Umbilical cord (tissue), 2 donors: ENCODE measurements at places on chromosomes 3 and 15. TPM values are rescaled to one million over a fixed set of nuclear protein-coding genes. Genes with fewer than 3 reads are reported as not detected.

UROC1 gene
- total RNA-seq: 0.48 TPM

CCDC80 gene
- total RNA-seq: 102 TPM

GRCh38 chr3:119639494-119640350 lies 20.7 kb downstream of the POPDC2 start:
- no peak for DNase-seq

DNA sequence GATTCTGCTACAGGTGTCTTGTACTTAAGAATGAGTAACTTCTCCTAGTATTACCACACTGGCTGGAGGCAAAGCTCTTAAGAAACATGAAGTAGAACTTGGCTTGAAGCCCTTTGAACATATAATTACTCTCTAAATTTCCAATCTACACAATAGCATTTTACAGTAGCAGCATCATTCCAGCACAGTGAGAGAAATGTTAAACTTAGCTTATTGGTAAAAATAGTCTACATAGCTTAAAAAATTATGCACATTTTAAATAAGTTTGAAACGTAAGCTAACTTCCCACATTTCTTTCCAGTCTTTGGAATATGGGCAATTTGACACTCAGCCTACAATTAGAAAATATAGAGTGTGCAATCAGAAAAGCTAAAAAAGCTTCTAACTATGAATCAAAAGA lies 32.8 kb upstream of the TOP2B start:
- no peak for DNase-seq

SRGAP3 gene
- total RNA-seq: 10.4 TPM

TMCO5A gene
- 5.3 TPM for total RNA-seq

SLTM gene
- total RNA-seq: 66.7 TPM

TICRR gene
- total RNA-seq: 1.2 TPM

- DNase-seq: no peak
These were observed 189.1 kb upstream of the PDZRN3 start for GRCh38 chr3:73813692-73814292.

DNA sequence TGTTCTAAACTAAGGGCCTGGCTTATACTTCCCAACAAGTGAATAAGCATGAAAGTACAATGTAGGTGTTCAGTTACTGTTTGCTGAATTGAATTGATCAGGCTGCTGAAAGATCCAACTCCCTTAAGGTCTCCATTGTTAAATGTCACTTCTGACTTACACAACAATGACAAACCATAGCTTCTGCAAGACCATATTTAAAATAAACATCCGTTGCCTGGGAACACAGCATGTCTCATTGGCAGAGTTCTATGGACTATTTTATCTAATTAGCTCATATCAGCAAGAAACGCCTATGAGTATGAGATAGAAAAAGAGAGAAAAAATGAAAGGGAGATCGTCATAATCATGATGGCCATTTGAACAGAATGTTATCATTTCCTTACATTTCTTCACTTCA lies 605.4 kb downstream of the FGF12 start:
- no peak for DNase-seq

DNA sequence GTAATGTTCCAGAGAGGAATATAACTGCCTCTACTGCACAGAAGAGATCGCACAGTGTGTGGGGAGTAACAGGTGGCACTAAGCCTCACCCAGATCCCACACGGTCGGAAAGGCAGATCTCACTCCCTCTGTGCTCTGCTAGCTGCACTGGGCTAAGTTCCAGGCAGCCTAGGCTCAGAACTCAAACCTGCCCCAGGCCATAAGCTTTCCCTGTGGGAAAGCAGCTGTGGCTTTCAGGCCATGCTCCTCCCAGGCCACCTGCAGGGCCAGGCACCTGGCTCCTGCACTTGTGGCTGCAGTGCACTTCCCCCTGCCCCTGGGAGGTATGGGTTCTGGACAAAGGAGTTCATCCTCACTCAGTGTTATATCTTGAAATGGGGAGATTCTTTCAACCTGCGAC lies 27.5 kb downstream of the PCCB start:
- no peak for DNase-seq

RFT1 gene
- 10.4 TPM for total RNA-seq

- DNase-seq: no peak
These were observed 197.0 kb upstream of the CBLB start for GRCh38 chr3:106065831-106066230.

CYP19A1 gene
- 2.4 TPM for total RNA-seq

- DNase-seq: no peak
These were observed 295.4 kb upstream of the RORA start for GRCh38 chr15:61524545-61524944.

GRCh38 chr3:27666272-27666671 lies 55.9 kb downstream of the EOMES start:
- DNase-seq: no peak

GRCh38 chr3:194961149-194961548 lies 275.5 kb downstream of the FAM43A start:
- no peak for DNase-seq

DNA sequence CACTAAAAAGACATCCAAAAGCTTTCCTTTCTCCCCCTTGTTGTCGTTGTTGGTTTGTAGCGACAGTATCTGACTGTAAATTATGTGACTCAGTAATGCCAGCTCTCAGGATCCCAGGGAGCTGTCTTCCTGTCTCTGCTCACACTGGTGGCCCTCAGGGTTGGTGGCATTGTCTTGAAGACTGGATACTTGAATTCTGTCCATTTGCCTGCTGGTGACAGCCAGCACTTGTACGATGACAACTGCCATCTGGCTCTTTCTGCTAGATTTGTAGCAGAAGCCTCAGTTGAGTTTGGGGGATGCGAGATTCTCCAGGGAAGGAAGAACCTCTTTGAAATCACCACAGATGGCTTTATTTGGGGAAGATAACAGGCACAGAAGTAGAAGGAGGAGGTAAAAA lies 120.8 kb downstream of the ARPP21 start:
- no peak for DNase-seq

GOLGA6A gene
- 2.6 TPM for total RNA-seq

GRCh38 chr15:48636511-48636910 lies 9.0 kb downstream of the FBN1 start:
- no peak for DNase-seq
